ENCODE measurements at places on chromosomes 5 and 9.

GRCh38 chr5:126837242-126837641 is 60.3 kb downstream of the LMNB1 start:
- DNase-seq, result no peak

GRCh38 chr9:122088880-122089706 is 4.0 kb downstream of the TTLL11 start:
- no peak for DNase-seq

- DNase-seq, result no peak
Measured at GRCh38 chr5:156582193-156582598, 255.2 kb downstream of the SGCD start.

DNA sequence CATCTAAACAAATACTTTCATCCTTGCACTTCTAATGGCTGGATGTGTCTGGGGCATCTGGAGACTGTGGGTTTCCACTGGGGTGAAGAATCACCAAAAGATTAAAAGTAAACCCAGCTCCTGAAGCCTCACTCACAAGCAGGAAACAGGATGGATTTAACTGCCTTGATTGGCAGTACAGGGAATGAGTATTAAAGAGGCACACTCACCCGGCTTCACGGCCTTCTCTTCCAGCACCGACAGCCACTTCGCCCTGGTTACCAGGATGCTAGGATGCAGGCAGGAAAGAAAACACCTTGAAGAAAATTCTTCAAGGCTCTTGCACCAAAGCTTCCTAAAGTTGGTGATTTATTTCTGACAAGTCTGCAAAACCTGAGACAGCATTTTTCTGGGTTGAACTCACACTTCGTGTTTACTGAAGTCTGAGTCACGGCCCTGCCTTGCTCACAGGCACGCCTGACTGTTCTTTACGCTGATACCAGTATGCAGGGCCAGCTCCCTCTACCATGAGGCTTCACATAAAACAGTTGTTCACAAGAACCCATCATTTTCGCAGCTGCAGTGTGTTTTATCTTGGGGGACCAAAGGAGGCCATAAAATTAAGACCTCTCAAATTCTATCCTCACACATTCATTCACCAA is 56.5 kb upstream of the ZNF354A start:
- no peak for DNase-seq

DNA sequence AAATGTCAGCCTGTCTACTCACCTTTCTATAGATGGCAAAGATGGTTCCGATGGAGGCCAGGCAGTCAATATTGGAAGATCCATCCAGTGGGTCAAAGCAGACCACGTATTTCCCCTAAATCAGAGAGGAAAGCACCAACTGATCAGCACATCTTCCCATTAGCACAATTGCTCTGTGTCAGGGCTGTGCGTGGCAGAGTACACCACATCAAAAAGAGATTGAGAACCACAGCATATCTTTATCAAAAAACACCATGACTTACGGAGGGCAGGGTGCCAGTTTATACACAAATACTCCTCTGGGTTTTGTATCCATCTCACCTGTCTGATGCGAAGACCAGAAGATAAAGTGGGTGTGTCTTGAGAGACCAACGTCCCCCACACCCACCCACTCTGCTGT is 9.1 kb downstream of the FBP2 start:
- no peak for DNase-seq

DNA sequence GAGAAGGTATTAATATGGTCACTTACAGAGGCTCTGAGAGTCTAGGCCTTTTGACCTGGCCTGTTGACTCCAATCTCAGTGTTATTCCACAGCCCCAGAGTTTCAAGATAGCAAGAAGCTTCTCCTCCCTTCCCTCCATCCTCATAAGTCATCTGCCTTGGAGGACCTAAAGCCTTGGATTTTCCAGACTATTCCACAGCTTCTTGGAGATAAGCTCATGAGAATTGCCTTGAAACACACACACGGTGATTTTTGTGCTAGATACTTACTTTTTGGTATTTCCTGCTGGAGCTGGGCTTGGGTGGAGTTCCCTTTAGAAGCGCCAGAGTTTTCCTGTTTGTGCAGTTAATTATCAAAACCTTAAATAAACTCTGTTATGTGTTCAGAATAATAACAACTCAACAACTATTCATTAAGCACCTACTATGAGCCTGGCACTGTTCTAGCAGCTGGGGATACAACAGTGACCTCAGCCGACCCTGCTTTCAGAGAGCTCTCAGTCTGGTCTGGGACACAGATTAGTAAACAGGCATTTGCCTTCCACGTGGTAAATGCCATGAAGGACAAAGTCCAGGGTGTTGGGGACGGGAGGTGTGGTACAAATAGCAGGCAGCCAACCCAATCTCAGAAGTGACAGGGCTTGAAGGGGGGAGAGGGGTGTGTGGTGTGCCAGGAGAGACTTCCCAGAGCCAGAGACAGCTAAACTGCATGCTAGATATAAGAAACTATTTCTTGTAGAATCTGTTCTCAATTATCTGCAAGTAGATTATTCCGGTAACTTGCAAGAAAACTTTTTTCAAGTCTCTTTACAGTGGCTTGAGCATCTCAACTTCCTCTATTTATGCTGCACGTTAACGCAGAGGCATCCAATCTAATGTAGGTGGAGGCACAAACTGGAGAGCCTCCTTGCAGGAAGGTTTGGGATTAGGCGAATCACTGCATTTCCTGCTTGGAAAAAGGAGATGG is 55.9 kb upstream of the KLF9 start:
- DNase-seq, result no peak

GRCh38 chr5:50808406-50808805 is 142.0 kb downstream of the PARP8 start:
- DNase-seq, result no peak

DNA sequence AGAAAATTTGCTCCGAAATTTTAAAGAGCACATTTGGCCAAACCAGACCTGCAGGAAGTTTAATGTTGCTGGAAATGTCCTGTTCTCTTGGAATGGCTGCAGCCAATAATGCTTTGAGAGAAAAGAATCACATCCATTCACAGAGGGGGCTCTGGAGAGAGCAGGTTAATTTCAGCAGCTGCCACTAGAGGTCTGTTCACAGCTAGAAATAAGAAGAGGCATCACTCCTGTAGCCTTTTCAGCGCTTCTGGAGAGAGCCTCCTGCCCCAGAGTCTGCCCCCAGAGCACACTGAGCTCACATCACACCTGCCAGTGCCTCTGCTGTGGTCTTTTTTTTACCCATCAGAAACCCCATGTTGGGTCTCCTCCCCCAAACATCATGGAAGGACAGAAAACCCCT is 124.8 kb upstream of the RAD23B start:
- peak; percentile 85 for DNase-seq

DNA sequence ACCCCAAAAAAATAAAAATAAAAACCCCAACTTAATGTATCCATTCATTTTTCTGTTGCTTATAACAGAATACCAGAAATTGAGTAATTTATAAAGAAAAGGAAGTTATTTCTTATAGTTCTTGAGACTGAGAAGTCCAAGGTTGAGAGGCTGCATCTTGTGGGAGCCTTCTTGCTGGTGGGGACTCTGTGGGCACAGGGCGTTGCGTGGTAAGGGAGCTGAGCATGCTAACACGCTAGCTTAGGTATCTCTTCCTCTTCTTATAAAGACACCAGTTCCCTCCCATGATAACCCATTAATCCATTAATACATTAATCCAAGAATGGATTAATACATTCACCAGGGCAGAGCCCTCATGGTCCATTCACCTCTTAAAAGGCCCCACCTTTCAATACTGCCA is 150.9 kb downstream of the ZSWIM6 start:
- DNase-seq, result no peak

- no peak for DNase-seq
Measured at GRCh38 chr9:112194969-112195431, 19.9 kb upstream of the SUSD1 start.

GRCh38 chr5:180498378-180498777 is 4.2 kb downstream of the CNOT6 start:
- DNase-seq, result no peak

Measured in NCI-H524 (cell line).